NK-92 treated with Interleukin-12 subunit alpha and Interleukin-12 subunit beta, amount 100 ng/mL, for 24 hours (cell line): ENCODE measurements at places on chromosomes 2 and 18.

- DNase-seq = no peak
Observed at GRCh38 chr2:235512699-235513053, 18.8 kb downstream of the AGAP1 start.

DNA sequence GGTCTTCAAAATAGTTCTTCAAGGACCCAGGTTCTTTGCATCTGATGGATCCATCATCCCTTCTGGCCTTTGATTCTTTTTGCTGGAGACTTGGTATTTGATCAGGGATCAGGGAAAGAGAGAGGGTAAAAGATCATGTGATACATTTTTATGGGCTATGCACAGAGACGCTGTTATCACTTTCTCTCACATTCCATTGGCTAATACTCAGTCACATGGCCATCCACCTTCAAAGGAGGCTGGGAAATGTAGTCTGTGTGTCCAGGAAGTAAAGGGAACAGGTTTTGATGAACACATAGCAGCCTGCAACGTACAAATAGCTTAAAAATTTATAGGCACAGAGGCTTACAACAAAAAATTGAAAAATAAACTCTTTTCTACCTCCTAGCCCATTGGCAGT lies 629.6 kb upstream of the FANCL start:
- no peak for DNase-seq

GRCh38 chr2:239868556-239869181 lies 156.5 kb downstream of the NDUFA10 start:
- no peak for DNase-seq

- DNase-seq = no peak
Observed at GRCh38 chr2:236936446-236936940, 149.2 kb upstream of the COPS8 start.

- no peak for DNase-seq
Observed at GRCh38 chr2:12059616-12060441, 313.4 kb downstream of the LPIN1 start.

DNA sequence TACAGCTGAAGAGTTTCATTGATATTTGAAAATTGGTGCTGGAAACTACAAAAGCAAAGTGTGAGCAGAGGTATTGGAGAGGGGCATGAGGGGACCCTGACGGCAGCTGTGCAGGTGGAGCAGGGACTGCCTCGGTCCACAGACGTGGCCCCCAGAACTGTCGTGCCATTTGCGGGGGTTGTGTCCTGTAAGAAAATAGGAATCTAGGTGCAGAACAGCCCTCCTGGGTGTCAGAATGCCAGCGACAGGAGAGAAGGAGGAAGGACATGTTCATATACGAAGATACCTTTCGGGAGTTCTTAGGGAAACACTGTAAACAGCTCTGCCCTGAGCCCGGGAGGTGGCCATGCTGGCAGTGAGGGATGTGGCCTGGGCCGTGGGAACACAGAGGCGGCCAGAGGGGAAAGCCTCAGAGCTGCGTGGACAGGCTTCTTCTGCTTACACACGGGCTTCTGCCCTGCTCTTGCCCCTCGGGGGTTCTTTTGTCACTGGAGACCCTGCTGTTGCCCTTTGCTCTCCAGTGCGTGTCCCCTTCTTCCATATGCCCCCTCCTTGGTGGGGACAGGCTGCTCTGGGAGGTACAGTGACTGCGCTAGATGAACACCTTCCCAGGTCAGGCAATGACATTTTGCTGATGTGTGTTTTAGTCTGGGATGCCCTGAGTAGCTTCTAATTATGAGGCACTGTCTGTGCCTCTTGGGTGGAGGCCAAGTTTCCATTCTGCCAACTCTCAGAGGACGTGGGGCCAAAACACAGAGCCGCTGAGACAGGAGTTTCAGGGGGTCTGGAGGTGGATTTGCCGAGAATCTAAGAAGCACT lies 81.9 kb upstream of the TXNDC2 start:
- DNase-seq = no peak

GRCh38 chr2:196123679-196124373 lies 47.6 kb downstream of the STK17B start:
- DNase-seq = no peak

DNA sequence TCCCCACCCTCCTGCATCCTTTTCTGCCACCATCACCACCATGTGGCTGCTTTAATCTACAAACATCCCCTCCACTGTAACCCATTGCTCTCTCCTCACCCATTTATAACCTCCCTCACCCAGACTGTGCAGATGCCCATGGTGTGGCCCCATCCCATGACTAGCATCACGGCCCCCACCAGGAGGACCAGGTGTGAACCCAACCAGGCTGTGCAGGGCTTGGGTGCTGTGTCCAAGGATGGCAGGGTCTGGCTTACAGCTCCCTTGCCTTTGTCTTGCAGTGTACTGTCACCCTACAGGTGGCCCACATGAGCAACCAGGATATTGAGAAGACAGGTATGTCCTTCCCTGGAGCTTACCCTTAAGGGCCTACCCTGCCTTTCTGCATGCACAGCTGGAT lies 6.8 kb downstream of the FER1L5 start:
- DNase-seq = no peak

GRCh38 chr18:23136326-23137096 lies 1.2 kb downstream of the CABLES1 start:
- no peak for DNase-seq

DNA sequence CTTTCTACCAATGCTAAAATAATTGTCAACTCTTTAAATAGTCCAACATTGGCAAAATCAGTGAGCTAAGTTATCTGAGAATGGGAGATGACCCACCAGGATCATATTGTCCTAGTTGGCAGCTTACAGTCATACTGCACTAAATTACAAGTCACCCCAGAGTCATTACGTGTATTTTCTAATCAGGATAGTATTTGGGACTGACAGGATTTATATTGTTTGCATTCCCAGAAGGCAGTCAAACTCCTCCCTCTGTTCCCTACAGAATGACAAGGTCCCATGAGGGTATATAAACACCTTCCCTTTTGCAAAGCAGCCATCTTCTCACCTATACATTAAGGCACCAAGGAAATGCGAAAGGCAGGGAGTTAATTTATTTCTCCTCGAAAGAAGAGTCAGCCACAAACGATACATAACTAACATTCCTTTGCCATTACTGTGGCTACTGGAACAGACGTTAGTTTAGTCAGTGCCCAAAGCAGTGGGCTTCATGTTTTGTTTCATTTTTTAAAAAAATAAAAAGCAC lies 125.3 kb downstream of the ANTXR1 start:
- no peak for DNase-seq

- no peak for DNase-seq
Observed at GRCh38 chr2:11127761-11128160, 27.5 kb upstream of the SLC66A3 start.

DNA sequence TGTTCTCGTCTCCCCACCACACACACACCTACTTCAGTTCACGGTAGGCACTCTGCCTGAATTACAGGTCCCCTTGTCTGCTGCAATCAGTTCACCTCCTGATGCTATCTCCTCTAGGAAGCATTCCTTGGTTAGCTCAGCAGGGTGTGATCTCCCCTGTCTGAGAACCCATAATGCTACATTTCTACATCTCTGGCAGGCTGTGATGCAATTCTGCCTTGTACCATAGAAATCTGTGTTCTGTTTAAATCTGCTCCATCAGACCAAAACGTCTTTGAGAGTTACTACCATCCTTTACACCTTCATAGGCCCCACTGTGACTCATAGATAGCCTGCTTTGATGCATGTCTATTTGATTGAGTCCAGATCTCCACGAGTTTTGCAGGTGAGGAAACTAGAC lies 103.9 kb downstream of the TTC32 start:
- DNase-seq = no peak

- no peak for DNase-seq
Observed at GRCh38 chr2:85340034-85340892, 12.5 kb upstream of the TGOLN2 start.

DNA sequence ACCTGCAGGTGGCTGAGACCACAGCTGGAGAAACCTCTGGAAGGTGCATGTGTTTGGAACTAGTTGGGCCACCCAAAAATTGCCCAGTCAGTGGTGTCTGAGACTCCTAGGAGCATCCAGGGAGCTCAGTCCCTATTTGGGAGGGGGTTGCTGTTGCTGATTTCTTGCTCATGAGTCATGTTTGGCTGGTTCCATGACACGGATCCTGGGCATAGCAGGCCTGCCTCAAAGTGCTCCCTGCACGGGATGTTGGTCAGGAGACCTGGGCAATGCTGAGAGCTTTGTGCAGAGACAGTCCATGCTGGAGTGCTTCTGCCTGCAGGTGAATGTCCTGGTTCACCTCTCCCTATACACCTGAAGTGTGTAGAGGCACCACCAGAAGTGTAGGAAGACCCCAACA lies 194.2 kb downstream of the GLI2 start:
- no peak for DNase-seq

DNA sequence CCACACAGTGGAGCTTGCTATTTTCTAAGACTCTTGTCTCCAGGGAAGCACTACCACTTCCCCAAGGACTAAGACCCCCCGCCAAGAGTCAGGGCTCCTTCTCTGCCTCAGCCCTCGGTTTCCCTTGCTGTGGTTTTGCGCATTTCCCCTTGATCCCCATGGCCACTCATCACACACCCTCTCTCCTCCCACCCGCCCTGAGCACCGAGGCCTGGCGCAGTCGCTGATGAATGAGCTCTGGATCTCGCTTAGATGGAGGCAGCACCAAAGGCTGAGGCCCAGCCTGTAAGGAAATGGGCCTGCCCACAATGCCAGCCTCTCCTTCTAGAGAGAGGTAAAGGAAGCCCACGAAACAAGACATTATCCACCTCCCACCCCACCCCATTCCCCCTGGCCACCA lies 96.9 kb downstream of the TNS1 start:
- no peak for DNase-seq

- DNase-seq = no peak
Observed at GRCh38 chr2:156156580-156156979, 175.9 kb downstream of the NR4A2 start.

GRCh38 chr2:20229322-20230113 lies 4.6 kb upstream of the SDC1 start:
- no peak for DNase-seq

DNA sequence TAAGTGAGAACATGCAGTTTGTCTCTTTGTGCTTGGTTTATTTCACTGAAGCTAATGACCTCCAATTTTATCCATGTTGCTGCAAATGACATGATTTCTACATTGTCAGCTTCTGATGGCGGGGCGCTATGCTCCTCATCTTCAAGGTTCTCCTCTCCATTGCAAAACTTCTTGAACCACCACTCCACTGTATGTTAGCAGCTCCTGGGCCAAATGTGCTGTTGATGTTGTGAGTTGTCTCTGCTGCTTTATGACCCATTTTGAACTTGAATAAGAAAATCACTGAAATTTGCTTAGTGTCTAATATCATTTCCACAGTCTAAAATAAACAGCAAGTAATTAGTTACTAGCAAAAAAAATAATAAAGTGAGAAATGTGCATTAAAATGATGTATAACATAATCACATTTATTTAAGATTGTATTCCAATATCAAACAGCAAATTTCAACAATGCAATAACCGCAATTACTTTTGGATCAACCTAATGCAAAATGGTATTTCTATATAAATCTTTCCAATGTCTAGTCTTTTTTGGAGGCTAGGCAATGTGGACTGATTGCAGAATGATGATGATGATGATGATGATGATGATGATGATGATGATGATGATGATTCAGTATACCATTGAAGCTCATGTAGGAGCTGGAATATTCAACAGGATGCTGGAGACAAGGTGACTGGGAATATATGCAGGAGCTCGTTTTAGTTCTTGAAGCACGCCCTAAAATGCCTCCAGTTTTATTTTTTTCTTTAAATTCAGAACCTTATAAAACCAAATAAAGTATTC lies 304.9 kb upstream of the KYNU start:
- DNase-seq = no peak

DNA sequence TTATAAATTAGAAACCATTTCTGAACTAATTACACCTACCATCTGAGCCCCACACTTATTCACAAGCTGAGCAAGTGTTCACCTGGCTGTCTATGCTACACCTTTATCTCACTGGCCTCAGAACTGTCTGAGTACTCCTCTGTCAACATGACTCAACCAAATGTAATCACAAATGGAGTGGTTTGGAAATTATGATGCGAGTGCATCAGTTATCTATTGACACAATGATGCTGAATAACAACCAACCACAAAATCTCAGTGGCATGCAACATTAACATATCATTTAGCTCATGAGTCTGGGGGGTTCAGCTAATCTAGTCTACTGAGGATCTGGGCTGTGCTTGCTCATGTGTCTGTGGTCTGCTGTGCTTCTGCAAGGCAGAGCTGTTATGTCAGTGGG lies 184.2 kb upstream of the NXPH2 start:
- no peak for DNase-seq

DNA sequence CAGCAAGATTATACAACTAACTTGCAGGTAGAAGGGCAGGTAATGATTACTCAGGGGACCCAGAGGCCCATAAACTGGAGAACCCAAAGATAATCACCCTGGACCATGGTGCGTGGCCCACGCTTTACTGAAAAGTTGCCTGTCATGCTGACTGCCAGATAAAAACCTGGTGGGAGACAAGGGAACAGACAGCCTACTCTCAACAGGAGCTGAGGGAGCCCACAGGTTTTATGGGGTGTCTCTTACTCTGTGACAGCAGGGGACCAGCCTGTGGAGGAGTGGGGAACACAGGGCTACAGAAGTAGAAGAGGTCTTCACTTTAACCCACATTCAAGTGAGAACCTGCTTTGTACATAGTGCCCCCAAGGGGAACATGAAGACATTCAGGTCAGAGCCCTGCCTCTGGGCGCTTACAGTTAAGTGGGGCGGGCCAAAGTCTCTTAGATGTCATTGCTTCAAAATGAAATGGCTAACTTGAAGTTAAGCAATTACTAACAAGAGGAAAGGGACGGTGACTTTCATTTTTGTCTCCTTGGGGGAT lies 60.4 kb downstream of the DHRS9 start:
- DNase-seq = no peak

DNA sequence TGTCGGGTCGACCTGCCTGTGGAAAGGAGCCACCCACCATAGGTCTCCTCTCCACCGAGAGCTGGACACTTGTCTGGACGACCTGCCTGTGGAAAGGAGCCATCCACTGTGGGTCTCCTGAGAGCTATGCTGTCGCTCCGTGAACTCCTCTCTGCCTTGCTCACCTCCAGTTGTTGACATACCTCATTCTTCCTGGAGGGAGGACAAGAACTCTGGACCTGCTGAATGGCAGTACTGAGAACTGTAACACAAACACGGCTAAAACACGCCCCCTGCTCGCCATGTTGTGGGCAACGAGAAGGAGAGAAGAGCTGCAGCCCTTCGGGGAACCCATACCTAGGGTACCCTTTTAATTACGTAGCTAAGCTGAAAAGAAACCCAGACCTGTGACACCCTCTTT lies 77.6 kb downstream of the PTPN4 start:
- no peak for DNase-seq

GRCh38 chr2:125254010-125254409 lies 1228.9 kb downstream of the CNTNAP5 start:
- no peak for DNase-seq

- no peak for DNase-seq
Observed at GRCh38 chr2:150620416-150620815, 132.9 kb upstream of the RND3 start.

- no peak for DNase-seq
Observed at GRCh38 chr2:38152035-38152434, 76.1 kb upstream of the CYP1B1 start.

DNA sequence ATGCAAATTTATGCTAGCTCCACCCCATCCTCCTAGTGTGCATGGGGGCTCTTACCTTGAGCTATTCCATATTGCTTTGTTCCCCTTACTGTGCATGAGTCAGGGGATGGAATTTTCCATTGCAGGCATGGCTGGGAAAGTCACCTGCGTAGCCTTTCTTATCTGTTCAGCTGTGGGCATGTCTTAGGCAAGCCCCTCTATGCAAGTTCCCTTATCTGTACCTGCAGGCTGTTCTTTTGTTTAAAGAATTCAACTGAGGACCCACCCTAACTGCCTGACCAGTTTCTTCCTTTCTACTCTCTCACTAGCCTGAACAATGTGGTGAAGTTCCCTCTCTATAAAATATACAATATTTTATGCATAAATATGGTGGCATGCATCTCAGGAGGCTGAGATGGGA lies 54.2 kb upstream of the CDCA7 start:
- DNase-seq = no peak
